ENCODE measurements at places on chromosomes 6 and 20.

DNA sequence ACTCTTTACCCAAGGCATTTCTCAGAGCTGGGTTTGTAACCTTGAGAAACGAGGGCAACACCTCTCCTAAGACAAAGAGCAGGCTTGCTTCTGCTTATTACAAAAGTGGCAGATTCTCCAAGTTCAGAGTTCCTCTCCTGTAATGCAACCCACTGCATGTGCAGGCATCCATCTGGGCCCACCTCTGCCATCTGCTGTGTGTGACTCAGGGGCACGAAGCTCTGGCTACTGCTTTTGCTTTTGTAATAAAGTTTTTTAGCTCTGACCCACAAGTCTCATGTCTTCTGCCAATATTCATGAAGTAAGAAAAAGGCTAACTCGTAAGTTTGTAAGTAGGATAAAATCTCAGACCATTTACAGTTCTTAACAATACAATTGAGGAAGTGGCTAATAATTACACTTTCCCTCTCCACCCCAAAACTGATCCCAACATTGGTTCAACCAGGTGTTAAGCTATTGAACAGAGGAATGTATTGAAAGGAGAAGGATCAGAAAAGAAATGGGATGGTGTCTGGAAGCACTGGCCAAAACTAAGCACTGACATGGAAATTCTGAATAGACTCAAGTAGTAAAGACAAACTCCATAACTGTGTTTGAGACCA lies 51.7 kb upstream of the SMLR1 start:
- H3K4me1 ChIP-seq: no peaks in the 10 kb centered on the region
- no peaks in the 10 kb centered on the region for H3K36me3 ChIP-seq
- H3K4me3 ChIP-seq: no peak overlapping the region
- DNase-seq: no peak

DNA sequence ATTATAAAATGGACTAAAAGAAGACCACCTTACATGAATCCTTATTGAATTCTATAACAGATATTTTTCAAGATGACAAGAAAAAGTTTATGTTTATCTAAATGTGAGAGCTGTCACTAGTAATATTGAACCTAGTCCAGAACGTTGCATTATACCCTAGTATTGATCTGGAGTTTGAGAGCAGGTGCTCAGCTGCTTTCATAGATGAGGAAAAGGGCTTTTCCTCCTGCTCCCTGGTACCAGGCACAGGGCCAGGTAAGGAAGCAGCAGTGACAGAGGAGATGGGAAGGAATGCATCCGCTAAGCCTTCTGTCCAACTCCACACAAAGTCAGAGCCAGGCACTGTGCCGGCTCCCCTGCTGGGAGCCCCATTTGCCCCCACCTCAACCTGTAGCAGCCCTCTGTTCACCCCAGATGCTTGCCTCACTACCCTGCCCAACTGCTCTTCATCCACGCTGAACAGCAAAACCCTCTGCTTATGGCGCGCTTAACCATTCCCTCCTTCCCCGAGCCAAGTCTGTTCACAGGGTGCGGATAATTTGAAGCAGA lies 393.1 kb downstream of the FRK start:
- no peaks in the 10 kb centered on the region for H3K27me3 ChIP-seq
- no peak for DNase-seq
- no peak overlapping the region for H3K27ac ChIP-seq

DNA sequence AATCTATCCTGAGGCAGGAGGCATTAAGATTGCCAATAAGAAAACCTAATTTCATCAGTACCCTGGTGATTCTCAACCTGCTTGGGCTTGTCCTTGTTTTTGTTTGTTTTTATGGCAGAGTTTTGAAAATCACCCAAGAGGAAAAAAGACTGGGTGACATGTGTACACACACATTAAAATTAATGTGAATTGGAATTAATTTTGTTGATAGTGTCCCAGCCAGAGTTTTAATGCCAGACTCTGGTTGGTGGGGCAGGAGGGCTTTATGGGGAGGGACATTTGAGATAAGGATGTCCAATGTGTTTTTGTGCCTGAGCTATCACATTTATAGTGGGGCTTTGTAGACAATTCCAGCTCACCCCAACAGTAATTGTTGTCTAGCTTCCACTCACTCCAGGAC lies 184.6 kb downstream of the ID4 start:
- H3K4me1 ChIP-seq: no peaks in the 10 kb centered on the region
- no peaks in the 10 kb centered on the region for H3K27me3 ChIP-seq
- no peak overlapping the region for H3K4me3 ChIP-seq
- no peak for DNase-seq
- H3K36me3 ChIP-seq: no peaks in the 10 kb centered on the region
- no peak overlapping the region for H3K27ac ChIP-seq

DNA sequence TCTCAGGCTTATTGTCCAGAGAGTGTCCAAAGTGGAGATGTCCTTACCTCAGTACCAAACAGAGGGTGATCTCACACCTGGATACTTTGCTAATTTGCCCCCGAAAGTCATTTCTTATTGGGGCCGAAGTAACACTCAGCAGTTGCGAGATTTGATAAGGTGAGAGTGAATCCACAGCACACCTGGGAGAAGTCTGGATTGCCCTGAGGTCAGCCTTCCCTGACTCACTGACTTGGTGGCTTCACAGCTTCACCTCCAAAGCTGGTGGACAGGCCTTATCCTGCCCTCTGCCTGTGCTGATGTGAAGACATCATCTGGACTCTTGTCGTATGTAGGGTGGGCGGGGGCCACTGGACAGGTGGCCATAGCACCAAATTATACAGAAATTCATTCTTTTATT lies 101.9 kb upstream of the ARMC2 start:
- DNase-seq: no peak
- no peak overlapping the region for H3K27ac ChIP-seq
- H3K4me3 ChIP-seq: no peak overlapping the region
- H3K27me3 ChIP-seq: no peaks in the 10 kb centered on the region

- H3K4me1 ChIP-seq: no peaks in the 10 kb centered on the region
- H3K4me3 ChIP-seq: no peak overlapping the region
- no peak for DNase-seq
Observed at GRCh38 chr6:3500262-3501014, 43.6 kb upstream of the SLC22A23 start.

- H3K27me3 ChIP-seq: no peaks in the 10 kb centered on the region
- H3K4me1 ChIP-seq: no peaks in the 10 kb centered on the region
- H3K36me3 ChIP-seq: no peaks in the 10 kb centered on the region
- no peak overlapping the region for H3K4me3 ChIP-seq
- no peak for DNase-seq
Observed at GRCh38 chr6:148041546-148041945, 301.1 kb upstream of the SASH1 start.

DNA sequence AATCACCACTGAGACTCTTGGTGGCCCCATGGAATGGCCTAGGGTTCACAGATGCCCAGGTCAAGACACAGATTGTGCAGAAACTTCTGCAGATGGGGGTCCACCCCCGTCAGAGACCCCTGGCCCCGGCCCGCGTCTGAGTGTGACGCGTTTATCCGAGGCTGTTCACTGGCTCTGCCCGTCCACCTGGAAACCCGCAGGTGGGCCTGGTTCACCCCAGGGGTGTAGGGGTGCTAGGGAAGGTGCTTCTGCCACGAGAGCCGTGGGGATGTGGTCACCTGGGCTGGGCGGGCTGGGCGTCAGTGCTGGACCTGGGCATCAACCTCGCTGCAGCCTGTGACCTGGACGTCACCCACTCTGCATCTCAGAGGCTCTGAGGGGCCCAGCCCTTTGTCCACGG lies 39.5 kb upstream of the GATA5 start:
- no peaks in the 10 kb centered on the region for H3K27me3 ChIP-seq
- no peaks in the 10 kb centered on the region for H3K36me3 ChIP-seq
- H3K27ac ChIP-seq: no peak overlapping the region
- H3K4me3 ChIP-seq: no peak overlapping the region
- DNase-seq: no peak

GRCh38 chr6:7106752-7107577 lies 796 bp upstream of the RREB1 start:
- peak overlapping the region; percentile 96 for H3K27ac ChIP-seq
- peak; percentile 74 for DNase-seq
- H3K36me3 ChIP-seq: no peaks in the 10 kb centered on the region
- H3K4me3 ChIP-seq: peak overlapping the region; percentile 100

GRCh38 chr6:142355520-142356174 lies 53.8 kb downstream of the ADGRG6 start:
- H3K27ac ChIP-seq: no peak overlapping the region
- H3K36me3 ChIP-seq: no peaks in the 10 kb centered on the region
- H3K27me3 ChIP-seq: no peaks in the 10 kb centered on the region
- no peak overlapping the region for H3K4me3 ChIP-seq
- DNase-seq: no peak

GRCh38 chr6:38349795-38350194 lies 289.9 kb downstream of the BTBD9 start:
- no peak overlapping the region for H3K27ac ChIP-seq
- no peaks in the 10 kb centered on the region for H3K27me3 ChIP-seq
- no peaks in the 10 kb centered on the region for H3K36me3 ChIP-seq

DNA sequence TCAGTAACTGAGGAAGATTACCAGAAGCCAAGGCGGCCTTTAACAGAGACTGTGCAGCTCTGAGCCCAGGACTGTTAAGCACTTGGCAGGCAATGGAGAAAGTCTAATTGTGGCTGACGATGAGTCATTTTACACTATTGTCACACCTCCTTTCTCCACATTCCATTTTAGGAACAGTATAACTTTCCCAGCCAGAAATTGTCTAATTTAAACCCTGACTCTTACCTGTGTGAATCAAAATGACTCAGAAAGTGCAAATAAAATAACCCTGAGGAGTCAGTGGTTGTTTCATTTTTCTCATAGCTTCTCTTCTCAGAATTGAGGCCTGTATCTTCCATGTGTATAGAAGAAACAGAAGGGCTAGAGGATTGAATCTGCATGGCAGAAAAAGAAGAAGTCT lies 40.0 kb upstream of the OPN5 start:
- no peak for DNase-seq
- H3K36me3 ChIP-seq: no peaks in the 10 kb centered on the region
- no peak overlapping the region for H3K27ac ChIP-seq
- H3K27me3 ChIP-seq: no peaks in the 10 kb centered on the region
- no peaks in the 10 kb centered on the region for H3K4me1 ChIP-seq

DNA sequence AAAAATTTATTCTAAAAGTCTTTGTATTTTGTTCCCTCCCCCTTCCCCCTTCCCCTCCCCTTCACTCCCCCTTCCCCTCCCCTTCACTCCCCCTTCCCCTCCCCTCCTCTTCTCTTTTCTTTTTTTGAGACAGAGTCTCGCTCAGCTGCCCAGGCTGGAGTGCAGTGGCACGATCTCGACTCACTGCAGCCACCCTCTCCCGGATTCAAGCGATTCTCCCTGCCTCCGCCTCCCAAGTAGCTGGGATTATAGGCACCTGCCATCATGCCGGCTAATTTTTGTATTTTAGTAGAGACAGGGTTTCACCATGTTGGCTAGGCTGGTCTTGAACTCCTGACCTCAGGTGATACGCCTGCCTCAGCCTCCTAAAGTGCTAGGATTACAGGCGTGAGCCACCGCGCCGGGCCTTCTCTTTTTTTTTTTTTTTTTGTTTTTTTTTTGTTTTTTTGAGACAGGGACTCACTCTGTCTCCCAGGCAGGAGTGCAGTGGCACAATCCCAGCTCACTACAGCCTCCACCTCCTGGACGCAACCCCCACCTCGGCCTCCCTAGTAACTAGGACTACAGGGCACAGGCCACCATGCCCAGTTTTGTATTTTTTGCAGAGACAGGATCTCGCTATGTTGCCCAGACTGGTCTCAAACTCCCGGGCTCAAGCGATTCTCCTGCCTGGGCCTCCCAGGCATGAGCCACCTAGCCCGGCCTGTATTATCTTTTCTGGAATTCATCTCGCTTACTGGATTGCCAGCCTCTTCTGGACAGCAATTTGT lies 1.1 kb upstream of the AFG1L start:
- no peaks in the 10 kb centered on the region for H3K27me3 ChIP-seq
- H3K27ac ChIP-seq: peak overlapping the region; percentile 99
- DNase-seq: no peak
- H3K4me1 ChIP-seq: peaks cover 3% of the 10 kb centered on the region
- peak overlapping the region; percentile 63 for H3K4me3 ChIP-seq
- H3K36me3 ChIP-seq: no peaks in the 10 kb centered on the region

DNA sequence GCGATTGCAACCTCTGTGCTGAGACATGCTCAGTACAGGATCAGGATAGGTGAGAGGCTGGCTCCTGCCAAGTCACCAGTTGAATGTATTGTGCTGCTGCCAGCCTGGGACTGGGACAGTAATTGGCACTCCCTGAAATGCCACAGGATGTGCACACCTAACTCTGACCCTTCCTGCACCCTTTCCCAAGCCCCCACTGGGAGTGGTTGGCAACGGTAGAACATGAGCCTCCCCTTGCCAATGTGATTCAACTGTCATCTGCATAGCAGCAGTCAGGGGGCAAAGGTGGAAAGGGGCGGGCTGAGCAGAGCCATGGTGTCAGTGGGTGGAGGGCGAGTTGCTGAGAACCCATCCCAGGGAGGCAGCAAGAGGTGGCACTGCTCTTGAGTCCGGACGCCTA lies 15.4 kb downstream of the SPINT3 start:
- no peaks in the 10 kb centered on the region for H3K36me3 ChIP-seq
- H3K4me1 ChIP-seq: no peaks in the 10 kb centered on the region
- H3K4me3 ChIP-seq: no peak overlapping the region
- no peaks in the 10 kb centered on the region for H3K27me3 ChIP-seq

GRCh38 chr6:26304797-26305640 lies 60.0 kb upstream of the BTN3A2 start:
- H3K4me1 ChIP-seq: no peaks in the 10 kb centered on the region
- no peaks in the 10 kb centered on the region for H3K36me3 ChIP-seq
- H3K4me3 ChIP-seq: no peak overlapping the region
- H3K27me3 ChIP-seq: no peaks in the 10 kb centered on the region
- peak; percentile 71 for DNase-seq

DNA sequence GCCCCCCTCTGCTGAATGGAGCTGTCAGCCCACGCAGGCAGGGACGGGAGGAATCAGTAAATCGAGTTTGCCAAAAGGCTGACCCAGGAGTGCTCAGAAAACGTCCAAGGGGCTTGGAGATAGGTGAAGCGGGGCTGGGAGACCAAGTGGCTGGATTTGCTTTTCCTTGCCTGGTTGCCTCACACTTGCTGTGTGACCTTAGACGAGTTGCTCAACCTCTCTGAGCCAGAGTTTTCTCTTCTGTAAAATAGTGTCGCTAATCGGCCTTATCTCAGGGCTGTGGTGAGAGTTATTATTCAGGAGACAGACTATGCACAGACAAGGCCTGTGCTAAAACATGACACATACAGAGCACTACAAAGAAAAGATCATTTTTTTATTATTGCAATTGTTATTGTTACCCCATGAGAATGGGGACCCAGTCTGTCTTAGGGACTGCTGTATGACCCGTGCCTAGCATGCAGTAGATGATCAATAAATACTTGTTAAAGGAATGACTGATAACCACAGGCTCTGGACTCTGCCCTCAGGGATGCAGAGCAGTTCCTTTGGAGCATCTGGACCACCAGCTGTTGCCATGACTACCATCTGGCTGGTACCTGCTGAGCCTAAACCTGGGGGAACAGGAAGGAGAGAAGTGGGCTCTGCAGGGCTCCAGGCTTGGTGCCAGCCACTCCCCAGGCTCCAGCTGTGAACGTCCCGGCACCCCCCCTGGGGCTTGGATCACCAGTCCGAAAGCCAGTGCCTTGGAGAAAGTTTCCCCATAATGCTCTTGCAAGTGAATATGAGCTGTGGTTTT lies 901 bp downstream of the KCNK15 start:
- DNase-seq: no peak
- no peaks in the 10 kb centered on the region for H3K27me3 ChIP-seq
- no peak overlapping the region for H3K4me3 ChIP-seq
- peaks cover 14% of the 10 kb centered on the region for H3K4me1 ChIP-seq
